ENCODE measurements at places on chromosomes 6 and 20. TPM values are rescaled to one million over a fixed set of nuclear protein-coding genes. Genes with fewer than 3 reads are reported as not detected.

Gene TCF15
- total RNA-seq: not detected

Gene DUSP15
- not detected for total RNA-seq

Gene MICA
- 12.7 TPM for total RNA-seq

Gene FAM83C
- total RNA-seq: not detected

Gene CBLN4
- not detected for total RNA-seq

Gene SLC17A1
- total RNA-seq: not detected

Gene PGC
- not detected for total RNA-seq

Gene CLVS2
- total RNA-seq: not detected

Gene ABRACL
- total RNA-seq: 153 TPM

Gene ADAM33
- total RNA-seq: not detected

Gene GPX6
- not detected for total RNA-seq

Gene ZKSCAN3
- 2.8 TPM for total RNA-seq

Gene ULBP1
- 1.3 TPM for total RNA-seq

Gene CDSN
- total RNA-seq: not detected

Gene MAFB
- 0.04 TPM for total RNA-seq

Gene EMILIN3
- total RNA-seq: not detected

Gene FERMT1
- 0.44 TPM for total RNA-seq

Gene NR2E1
- not detected for total RNA-seq

Gene MYL9
- total RNA-seq: 0.19 TPM

Gene KIFC1
- total RNA-seq: 58.6 TPM

Gene SYTL3
- total RNA-seq: 119 TPM

Gene RNF39
- total RNA-seq: not detected

Gene DEFB132
- not detected for total RNA-seq

Gene WFDC12
- total RNA-seq: not detected

Gene C6orf141
- total RNA-seq: not detected

Gene ETV7
- total RNA-seq: 0.36 TPM

Gene PBOV1
- total RNA-seq: not detected

Gene ID4
- not detected for total RNA-seq

Gene KHDRBS2
- total RNA-seq: not detected

Gene HLA-DQB2
- 0.36 TPM for total RNA-seq

Gene RIPPLY2
- not detected for total RNA-seq

Gene RCAN2
- 0.55 TPM for total RNA-seq

Gene DOP1A
- 7.3 TPM for total RNA-seq

Gene TMEM244
- total RNA-seq: not detected

Gene CPXM1
- total RNA-seq: 1.7 TPM

Gene SASH1
- total RNA-seq: 1.0 TPM

Gene FABP7
- total RNA-seq: not detected

Gene TNFRSF6B
- total RNA-seq: not detected

Gene PHACTR3
- total RNA-seq: not detected

Gene BPIFB6
- not detected for total RNA-seq

Gene CTAGE9
- not detected for total RNA-seq

Gene PRICKLE4
- not detected for total RNA-seq

Gene FGD2
- total RNA-seq: 1.3 TPM

Gene TSHZ2
- 1.4 TPM for total RNA-seq

Gene ZBTB9
- 14.2 TPM for total RNA-seq

Gene LHFPL5
- not detected for total RNA-seq

Gene RBBP8NL
- not detected for total RNA-seq

Gene RIMS4
- 0.04 TPM for total RNA-seq
